Vagina (tissue), 2 donors: ENCODE measurements at places on chromosomes 6 and 20.

DNA sequence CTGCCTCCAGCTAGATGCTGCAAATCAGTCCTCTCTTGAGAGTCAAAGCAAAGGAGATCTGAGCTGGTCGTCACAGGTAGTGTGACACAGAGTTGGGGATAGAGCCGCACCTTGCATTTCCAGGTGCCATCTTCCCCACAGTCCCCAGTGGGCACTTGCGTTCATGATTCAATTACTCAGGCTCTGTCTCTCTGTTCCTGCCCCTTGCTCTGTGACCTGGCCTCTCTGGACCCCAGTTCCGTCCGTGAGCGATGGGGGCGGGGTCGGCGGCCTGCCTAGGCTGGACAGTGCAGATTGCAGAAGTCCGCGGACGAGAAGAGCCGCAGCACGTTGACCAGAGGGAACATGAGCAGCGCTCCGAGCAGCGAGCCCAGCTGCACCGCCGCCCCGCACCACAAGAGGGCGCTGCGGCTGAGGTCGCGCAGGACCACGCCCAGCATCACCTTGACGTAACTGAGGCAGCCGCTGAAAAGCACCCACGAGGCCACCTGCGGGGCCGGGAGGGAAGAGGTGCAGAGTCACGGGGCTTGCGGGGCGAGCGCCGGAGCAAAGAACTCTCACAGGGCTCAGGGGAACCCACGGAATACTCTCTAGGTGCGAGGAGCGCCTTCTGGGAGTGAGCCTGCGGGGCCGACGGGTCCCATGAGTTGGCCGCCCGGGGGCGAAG is 7.4 kb downstream of the SLC52A3 start:
- DNase-seq = no peak
- no peak overlapping the region for H3K4me3 ChIP-seq
- no peaks in the 10 kb centered on the region for H3K27me3 ChIP-seq
- no peaks in the 10 kb centered on the region for H3K36me3 ChIP-seq

- H3K27ac ChIP-seq = no peak overlapping the region
- H3K36me3 ChIP-seq = no peaks in the 10 kb centered on the region
- DNase-seq = no peak
- H3K4me1 ChIP-seq = no peaks in the 10 kb centered on the region
Measured at GRCh38 chr20:19095762-19096161, 116.7 kb upstream of the SLC24A3 start.

GRCh38 chr6:47275640-47276039 is 34.1 kb downstream of the TNFRSF21 start:
- H3K36me3 ChIP-seq = no peaks in the 10 kb centered on the region
- H3K27ac ChIP-seq = no peak overlapping the region
- no peak for DNase-seq
- H3K4me1 ChIP-seq = no peaks in the 10 kb centered on the region
- H3K27me3 ChIP-seq = no peaks in the 10 kb centered on the region
- H3K4me3 ChIP-seq = no peak overlapping the region

GRCh38 chr6:118401325-118401975 is 146.6 kb upstream of the PLN start:
- H3K4me1 ChIP-seq = no peaks in the 10 kb centered on the region
